ENCODE measurements at places on chromosomes 12 and 14.

GRCh38 chr14:83425138-83425537 is 1891.5 kb upstream of the SEL1L start:
- DNase-seq = no peak

DNA sequence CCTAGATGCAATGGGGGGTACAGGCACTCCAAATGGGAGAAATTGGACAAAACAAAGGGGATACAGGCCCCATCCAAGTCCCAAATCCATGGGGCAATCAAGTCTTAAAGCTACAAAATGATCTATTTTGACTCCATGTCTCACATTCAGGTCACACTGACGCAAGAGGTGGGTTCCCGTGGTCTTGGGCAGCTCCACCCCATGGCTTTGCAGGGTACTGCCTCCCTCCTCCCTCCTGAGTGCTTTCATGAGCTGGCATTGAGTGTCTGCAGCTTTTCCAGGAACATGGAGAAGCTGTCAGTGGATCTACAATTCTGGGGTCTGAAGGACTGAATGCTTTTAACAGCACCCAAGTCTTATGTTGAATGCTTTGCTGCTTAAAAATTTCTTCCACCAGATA is 274.5 kb upstream of the LRIG3 start:
- DNase-seq = no peak

GRCh38 chr12:7638064-7638759 is 27.5 kb downstream of the APOBEC1 start:
- no peak for DNase-seq

GRCh38 chr14:90204516-90204915 is 51.8 kb upstream of the PSMC1 start:
- no peak for DNase-seq

GRCh38 chr12:123109319-123109772 is 41.5 kb downstream of the PITPNM2 start:
- DNase-seq = no peak

DNA sequence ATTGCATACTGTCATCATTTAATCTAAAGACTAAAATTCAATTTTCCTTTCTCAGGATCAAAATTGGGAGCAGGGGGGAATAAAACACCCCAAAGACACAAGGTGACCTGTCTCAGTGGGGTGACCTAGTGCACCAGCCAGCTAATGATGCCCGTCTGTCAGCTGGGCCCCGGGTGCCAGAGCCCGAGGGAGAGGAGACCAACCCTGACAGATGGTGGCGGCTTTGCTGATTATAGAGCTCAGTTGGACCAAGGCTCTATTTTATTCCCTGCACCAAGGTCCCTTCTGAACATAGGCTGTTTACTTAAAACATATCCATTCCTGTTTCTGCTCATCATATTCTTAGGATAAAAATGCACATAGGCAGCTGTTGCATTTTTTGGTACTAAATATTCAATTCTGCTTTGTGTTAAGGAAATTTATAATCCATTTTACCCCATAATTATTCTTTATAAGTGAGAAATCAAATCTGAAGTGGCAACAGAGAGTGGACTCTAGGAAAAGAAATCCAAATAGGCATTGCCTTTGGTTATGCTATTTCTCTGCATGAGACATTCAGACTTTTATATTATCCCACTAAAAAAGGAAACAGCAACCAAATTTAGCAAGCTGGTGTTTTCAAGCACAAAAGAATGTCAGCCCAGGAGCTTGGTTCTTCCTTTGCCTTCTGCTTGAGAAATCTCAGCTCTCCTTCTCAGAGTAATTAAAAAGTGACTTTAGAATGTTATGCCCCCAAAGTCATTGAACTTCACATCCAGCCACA is 96.8 kb upstream of the IFNG-AS1 start:
- no peak for DNase-seq

GRCh38 chr14:44791730-44792129 is 170.0 kb downstream of the KLHL28 start:
- DNase-seq = no peak

GRCh38 chr12:121701667-121702277 is 10.8 kb upstream of the TMEM120B start:
- DNase-seq = no peak

DNA sequence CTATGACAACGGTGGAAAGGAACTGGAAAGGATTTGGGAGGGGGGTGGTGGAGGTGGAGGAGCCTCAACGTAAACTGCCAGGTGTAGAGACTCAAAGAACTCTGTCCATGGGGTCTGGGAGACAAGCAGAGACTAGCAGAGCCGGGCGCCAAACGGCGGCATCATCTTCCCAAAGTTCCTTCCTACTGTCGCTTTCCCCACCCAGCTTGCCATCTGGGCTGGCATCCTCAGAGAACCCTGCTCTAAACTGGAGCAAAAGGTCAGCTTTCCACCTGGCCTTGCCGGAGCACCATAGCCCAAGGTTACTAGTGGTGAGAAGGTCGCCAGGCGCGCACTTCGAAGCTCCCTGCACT is 4.0 kb upstream of the IRF2BPL start:
- DNase-seq = no peak

DNA sequence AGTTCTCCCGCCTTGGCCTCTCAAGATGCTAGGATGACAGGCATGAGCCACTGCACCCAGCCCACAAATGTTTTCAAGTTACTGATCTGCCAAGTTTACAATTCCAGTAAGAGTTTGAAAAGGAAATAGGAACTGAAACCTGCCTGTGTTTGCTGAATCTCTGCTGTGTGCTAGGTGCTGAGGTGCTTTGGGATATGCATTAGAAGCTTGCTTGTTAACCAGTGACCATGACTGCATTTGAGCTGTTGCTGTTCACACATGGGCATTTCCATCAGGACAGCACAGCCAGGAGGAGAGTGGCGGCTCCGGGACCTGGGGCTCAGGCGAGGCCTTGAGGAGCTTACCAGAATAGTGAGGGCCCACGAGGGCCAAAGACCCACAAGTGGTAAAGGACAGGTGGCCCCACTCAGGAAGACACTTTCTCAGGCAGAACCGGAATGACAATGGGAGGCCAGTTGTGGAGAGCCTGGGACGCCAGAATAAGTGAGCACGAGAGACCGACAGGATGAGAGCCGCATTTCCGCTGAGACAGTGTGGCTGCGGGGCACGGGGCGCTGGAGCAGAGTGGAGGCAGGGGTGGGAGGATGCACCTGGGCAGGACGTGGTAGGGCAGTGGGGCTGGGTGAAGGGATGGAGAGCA is 54.5 kb upstream of the MMP17 start:
- no peak for DNase-seq

GRCh38 chr14:106803379-106803778 is 1277.0 kb downstream of the TMEM121 start:
- no peak for DNase-seq

DNA sequence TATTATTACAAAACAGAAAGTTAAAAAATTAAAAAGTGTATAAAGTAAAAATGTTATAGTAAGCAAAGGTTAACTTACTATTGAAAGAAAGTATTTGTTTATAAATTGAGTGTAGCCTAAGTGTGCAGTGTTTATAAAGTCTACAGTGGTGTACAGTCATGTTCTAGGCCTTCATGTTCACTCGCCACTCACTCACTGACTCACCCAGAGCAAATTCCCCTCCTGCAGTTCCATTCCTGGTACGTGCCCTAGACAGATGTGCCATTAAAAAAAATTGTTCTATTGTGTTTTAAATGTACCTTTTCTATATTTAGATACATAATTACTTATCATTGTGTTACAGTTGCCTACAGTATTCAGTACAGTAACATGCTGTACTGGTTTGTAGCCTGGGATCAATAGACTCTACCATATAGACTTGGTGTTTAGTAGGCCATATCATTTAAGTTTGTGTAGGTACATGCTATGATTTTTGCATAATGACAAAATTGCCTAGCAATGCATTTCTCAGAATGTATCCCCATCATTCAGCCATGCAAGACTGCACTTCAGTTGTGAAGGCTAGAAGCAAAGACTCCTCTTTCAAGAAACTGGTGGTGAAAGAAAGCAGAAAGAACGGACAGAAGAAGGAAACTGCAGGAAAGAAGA is 100.6 kb downstream of the DACT1 start:
- DNase-seq = no peak

DNA sequence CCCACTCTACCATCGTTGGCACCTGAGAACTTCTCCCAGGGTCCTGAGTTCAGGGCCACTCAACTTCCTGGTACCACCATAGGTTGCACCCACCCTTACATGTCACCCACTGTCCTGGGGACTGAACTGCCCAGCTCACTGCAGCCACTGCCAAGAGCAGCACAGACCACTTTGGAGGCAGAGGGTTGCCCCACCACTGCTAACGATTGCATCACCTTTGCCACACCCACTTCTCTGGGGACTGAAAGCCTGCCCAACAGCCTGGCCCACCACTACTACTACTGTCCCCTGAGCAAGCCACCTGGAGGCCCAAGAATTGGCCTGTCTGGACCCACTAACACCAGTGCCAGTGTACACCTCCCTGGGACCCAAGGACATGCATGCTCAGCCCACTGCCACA is 27.6 kb downstream of the CACNA2D4 start:
- DNase-seq = no peak

DNA sequence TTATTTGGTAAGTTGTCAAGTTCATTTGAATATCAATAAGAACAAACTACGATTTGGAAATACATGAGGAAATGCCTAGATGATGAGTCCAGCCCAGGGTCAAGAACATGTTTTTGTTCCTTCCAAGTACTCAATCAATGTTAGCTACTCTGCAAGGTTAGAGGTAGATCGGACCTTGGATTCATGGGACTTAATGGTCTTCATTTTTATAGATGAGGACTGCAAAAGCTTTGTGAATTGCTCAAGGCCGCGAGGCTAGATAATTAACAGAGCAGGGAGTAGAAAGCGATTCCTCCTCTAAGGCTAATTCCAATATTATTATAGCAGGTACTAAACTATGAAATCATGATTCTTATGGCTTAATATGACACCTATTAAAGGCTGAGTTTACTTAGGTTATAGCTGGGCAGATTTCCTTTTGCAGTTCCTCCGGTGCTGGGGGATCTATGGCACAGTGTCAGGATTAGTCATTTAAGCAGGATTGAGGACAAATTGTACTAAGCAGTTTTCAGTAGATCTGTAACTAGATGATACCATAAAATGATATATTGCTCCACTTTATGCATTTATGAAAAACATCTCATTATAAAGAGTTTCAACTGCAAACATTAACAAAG is 19.8 kb downstream of the NR1H4 start:
- DNase-seq = no peak

DNA sequence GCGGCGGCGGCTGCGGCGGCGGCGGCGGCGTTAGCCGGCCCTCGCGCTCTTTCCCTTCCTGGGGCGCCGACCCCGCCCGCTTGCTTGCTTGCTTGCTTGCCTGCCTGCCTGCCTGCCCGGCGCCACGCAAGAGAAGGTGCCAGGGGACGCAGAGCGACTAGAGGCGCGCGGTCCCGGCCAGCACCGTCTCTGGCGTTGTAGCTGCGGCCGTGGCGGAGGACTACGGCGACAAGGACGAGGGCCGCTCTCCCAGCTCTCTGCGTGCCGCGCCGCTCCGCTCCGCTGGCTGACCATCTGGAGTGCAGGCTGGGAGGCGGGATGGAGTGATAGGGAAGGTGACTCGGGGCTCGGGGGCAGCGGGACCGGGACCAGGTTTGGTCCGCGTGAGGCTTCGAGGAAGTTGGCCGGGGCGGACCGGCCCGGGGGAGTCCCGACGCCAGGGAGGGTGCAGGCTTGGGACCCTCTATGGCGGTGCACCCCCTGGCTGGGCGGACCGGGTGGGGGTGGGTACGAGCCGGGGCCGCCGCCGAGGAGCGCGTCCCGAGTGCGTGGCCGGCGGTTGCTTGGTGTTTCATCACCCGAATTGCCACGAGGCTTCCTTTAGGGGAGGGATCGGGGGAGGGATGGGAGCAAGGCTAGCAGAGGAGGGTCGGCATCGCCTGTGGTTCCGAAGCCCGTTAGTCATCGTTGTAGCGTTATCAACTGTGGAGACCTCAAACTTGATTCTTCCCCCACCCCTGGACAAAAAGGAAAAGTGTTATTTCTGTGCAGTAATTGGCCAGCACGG is 471 bp downstream of the XPOT start:
- no peak for DNase-seq

- no peak for DNase-seq
These were observed 18.7 kb downstream of the ANGEL1 start for GRCh38 chr14:76793956-76794355.

GRCh38 chr12:112018571-112019237 is 5.5 kb downstream of the ERP29 start:
- DNase-seq = no peak

DNA sequence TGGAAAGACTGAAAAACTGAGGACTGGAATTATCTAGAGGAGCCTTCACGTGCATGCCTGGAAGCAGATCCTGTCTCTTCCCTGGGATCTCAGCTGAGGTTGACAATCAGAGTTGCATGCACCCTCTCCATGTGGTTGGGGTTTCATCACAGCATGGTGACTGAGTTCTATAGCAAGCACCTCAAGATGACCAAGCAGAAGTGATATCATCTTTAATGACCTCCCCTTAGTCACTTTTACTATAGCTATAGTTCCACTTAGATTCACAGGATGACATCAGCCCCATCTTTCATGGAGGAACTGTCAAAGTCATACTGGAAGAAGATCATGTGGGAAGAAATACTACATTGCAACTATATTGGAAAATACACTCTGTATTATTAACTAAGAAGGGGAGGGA is 105.8 kb upstream of the ATXN7L3B start:
- no peak for DNase-seq

- DNase-seq = no peak
These were observed 47.1 kb downstream of the NCOR2 start for GRCh38 chr12:124520265-124520701.

DNA sequence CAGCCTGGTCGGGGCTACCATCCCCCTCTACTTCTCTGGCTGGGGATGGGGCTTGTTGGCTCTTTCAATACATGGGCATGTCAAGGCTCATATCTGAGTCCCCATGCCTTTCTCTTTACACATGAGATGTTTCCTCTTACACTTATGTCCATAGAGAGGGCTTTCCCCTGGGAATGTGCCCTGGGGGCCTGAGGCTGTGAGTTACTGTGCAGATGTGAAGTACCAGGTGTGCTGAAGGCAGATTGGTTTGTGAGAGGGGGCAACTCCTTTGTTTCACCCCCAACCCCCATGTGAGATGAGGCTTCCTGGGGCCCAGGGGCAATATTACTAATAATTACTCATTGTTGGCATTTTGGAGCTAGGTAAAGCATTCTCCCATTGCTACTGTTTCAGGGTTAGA is 32.8 kb downstream of the NRXN3 start:
- DNase-seq = no peak

DNA sequence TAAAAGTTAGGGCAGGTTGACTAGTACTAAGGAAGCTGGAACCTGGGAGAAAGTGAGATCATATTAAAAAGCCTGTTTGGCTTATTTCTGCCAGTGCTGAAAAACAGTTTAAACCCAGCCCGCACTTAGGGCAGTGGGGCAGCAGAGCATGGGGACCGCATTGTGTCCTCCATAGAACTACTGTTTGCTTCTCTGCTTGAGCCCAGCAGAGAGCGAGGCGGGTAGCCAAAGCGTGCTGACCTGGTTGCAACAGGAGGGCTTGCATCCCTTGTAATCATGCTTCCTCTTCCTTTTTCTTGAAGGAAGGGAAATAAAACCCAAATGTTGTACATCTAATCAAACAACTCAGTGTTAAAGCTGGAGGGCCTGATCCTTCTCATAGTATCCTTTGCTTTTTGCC is 82.5 kb upstream of the HOXC13 start:
- no peak for DNase-seq

GRCh38 chr12:121165316-121165715 is 32.6 kb downstream of the P2RX7 start:
- no peak for DNase-seq

Measured in cortex of kidney (tissue), 1 donor.